ENCODE measurements at places on chromosomes 5 and 9. TPM values are rescaled to one million over a fixed set of nuclear protein-coding genes. Genes with fewer than 3 reads are reported as not detected.

DNA sequence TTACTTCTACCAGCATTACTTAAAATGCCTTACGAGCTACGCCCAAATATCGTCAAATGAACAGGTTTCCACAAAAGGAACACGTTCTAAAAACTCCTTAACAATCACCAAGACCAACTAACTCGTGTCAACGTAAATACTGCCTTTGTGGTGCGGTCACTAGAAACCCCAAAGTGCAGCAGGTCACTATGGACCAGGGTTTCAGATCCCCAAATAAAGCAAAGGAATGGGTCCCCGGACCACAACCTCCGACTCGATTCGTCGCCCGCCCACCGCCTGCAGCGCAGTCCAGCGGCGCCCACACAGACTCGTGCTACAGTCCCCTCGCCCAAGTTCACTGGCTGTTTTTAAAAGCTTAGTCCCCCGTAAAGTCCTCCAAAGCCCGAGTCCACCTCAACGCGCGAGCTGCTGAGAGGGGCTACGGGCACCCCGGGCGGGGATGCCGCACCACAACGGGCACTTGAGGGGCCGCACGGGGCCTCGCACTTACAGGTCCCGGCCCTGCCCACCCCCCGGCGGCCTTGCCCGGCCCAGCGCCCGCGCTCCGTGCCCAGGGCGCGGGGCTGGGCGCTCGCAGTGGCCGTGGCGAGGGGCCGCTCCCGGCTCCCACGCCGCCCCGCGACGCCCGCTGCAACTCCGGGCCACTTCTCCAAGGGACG lies 1.1 kb downstream of the NFIB start:
- no peak for ATAC-seq

DNA sequence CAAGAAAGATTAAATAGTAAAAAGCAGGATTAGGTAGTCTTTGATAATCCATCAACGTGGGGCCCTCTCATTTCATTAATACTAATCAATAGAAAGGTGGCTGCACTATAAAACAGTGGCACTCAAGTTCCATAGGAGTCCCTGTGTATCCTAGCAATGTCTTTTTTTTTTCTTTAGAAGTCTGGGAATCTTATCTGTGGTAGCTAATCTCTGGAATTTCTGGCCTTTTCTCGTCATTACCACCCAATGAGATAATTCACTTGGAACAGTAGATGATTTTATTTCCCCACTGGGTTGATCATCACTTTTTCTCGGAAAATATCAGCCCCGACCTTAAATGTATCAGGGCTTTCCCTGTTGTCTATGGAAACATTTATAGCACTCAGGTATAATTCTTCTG lies 86.8 kb upstream of the CDH6 start:
- ATAC-seq: no peak

DNA sequence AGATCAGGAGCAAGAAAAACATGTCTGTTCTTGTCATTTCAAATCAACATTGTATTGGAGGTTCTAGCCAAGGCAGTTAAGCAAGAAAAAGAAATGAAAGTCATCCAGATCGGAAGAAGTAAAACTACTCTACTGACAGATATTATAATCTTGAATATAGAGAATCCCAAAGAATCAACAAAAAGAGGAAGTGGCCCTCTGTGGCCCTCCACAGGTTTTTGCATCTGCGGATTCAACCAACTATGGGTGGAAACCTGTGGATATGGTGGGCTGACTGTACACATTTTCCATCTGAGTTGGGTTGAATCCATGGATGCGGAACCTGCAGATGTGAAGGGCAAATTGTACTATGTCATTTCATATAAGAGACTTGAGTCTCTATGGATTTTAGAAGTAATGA lies 35.1 kb downstream of the GAS1 start:
- ATAC-seq: no peak

DNA sequence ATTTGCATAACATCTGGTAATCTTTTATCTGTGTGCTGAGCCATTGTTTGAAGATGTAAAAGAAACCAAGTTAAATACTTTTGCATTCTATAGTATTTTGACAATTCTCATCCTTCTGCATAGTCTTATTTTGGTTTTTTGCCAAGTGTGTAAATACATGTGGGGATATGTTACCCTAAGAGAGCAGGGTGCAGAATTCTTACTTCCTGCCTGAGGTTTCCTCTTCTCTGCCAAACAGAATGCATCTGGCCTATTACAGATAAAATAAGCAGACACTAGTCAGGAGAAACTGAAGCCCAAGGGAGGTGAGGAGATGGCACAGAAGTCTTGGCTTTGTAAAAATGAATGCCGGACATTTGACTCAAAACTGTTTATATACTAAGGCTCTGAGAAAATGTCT lies 462.1 kb downstream of the TMEM38B start:
- no peak for ATAC-seq

GRCh38 chr5:31481531-31482165 lies 50.2 kb downstream of the DROSHA start:
- ATAC-seq: no peak

DNA sequence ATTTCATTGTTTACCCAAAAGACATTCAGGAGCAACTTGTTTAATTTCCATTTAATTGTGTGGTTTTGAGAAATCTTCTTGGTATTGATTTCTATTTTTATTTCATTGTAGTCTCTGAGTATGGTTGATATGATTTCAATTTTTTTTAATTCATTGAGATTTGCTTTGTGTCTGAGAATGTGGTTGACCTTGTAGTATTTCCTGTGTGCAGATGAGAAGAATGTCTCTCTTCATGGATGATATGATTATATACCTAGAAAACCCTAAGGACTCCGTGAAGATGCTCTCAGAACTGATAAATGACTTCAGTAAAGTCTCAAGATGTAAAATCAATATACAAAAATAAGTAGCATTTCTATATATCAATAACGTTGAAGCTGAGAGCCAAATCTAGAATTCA lies 202.4 kb upstream of the CDH9 start:
- ATAC-seq: no peak

DNA sequence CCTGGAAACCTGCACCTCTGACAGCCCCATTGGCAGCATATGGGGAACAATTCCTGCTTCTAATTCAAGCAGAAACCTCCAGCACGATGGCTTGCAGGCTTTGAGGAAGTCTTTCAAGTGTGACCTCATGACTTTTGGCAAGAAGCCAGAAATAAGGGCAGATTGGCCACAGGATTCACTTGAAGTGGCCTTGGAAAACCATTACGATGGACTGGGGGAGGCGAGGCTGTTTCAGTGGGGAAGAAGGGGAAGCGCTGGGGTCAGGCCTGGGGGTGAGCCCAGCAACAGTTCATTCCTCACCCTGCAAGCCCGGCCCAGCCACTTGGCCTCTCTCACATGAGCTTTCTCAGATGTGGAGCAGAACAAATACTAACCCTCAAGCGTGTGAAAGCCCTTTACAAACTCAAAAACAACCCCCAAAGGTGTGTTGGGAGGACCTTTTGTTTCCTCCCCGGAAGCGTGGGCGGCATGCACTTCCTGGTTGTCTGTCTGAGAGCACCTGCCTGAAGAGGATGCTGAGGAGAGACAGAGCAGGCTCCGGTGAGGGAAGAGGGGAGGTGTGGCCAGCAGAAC lies 26.9 kb upstream of the EEIG1 start:
- ATAC-seq: peak; percentile 87

DNA sequence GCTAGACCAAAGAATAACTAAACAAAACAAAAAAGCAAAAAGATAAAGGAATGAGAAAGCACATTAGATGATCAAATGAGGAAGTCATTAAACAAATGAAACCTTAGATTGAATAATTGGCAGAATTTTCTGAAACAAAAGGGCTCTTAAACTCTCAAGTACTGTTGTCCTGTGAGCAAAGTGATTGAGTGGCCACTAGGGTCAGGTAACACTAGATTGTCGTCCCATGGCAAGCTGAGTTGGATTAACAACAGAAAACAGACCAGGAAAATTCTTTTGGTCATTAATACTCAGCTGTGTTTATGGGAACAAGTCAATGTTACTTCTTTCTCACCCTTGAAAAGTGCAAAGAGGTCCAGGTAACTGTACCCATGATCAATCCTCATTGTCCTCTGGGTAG lies 81.6 kb upstream of the MRPS30 start:
- ATAC-seq: no peak

- ATAC-seq: no peak
Measured at GRCh38 chr9:37060833-37061232, 26.8 kb upstream of the PAX5 start.

- ATAC-seq: no peak
Measured at GRCh38 chr5:164377746-164378145, 872.3 kb downstream of the MAT2B start.

GRCh38 chr5:7394889-7395431 lies 978 bp upstream of the ADCY2 start:
- ATAC-seq: no peak

- no peak for ATAC-seq
Measured at GRCh38 chr5:74950836-74951515, 84.8 kb upstream of the FAM169A start.

DNA sequence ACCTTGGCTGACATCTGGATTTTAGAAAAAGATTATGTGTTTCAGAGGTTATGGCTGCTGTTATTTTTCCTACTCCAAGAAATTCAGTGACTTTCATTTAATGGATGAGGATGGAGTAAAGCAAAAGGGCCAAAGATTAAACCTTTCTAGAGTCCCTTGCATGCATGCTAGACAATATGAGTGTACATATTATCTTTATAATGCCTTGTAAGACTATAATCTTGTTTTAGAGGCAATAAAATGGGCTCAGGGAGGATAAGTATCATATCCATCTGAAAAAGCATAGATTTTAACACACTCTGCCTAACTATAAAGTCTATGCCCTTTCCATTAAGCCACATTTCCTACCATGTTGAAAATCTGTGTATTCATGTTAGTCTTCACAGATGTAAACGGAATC lies 199.8 kb downstream of the EDIL3 start:
- ATAC-seq: no peak

Gene LCP2
- total RNA-seq: 202 TPM

Gene SPINK7
- total RNA-seq: not detected

Gene IL4
- total RNA-seq: not detected

Gene CYSRT1
- total RNA-seq: 0.40 TPM

Gene NEUROG1
- not detected for total RNA-seq

Gene LIFR
- total RNA-seq: 0.16 TPM

Gene C9orf72
- 8.9 TPM for total RNA-seq

Gene PKN3
- total RNA-seq: 9.1 TPM

Gene GPX3
- total RNA-seq: not detected

Gene OTP
- total RNA-seq: not detected

Gene ZNF883
- 0.76 TPM for total RNA-seq

Measured in activated T-helper 17 cell treated with anti-CD3 and anti-CD28 coated beads, Interleukin-2, amount 50 U/mL, for 72 hours (primary cell).